ENCODE measurements at places on chromosomes 4 and X.

GRCh38 chrX:17718649-17719165 is 18.6 kb upstream of the SCML1 start:
- peaks cover 8% of the 10 kb centered on the region for H3K27me3 ChIP-seq
- no peak for DNase-seq
- H3K36me3 ChIP-seq: no peaks in the 10 kb centered on the region
- no peak overlapping the region for H3K4me3 ChIP-seq

DNA sequence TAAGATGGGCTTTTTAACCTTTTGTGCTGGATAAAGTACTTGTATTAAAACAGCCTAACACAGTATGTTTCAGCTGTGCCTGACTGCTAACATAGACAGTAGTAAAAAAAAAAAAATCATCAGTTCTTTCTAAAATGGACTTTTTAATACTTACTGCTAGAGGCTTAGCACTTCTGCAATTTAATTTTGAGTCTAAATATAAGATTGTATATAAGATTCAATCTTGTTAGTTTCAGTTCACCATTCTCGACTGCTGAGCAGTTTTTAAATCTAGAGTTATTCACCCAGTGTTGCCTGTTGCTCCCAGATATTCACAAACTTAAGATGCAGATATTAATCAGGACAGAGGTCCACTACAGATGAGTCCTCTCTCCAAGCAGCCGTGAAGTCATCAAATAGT is 6.8 kb downstream of the PLA2G12A start:
- no peak overlapping the region for H3K27ac ChIP-seq
- H3K4me1 ChIP-seq: peaks cover 4% of the 10 kb centered on the region
- no peaks in the 10 kb centered on the region for H3K27me3 ChIP-seq
- peaks cover 21% of the 10 kb centered on the region for H3K36me3 ChIP-seq

GRCh38 chrX:23720117-23720677 is 22.9 kb downstream of the ACOT9 start:
- no peaks in the 10 kb centered on the region for H3K4me1 ChIP-seq
- H3K4me3 ChIP-seq: no peak overlapping the region
- H3K36me3 ChIP-seq: peaks cover 14% of the 10 kb centered on the region
- H3K27ac ChIP-seq: no peak overlapping the region
- no peaks in the 10 kb centered on the region for H3K27me3 ChIP-seq

DNA sequence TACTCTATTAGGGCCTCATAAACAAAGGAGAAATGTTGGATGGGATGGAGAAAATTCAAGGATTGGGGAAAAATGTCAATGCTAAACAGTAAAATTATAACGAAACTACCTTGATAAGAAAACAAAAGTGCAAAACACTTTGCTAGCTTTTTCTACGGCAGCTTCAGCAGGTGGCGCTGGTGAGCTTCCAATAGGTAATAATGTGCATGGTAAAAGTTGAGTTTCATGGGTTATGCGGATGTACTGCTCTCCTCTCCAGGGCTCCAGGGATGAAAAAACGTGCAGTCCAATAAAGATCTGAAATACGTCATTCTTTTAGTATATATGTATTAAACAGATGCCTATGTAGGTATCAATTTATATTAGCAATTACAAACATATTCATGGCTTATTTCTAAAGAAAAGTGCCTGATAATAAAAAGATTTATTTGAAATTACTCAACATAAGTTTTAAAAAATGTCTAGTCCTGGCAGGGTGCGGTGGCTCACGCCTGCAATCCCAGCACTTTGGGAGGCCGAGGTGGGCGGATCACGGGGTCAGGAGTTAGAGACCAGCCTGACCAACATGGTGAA is 239.6 kb downstream of the GRXCR1 start:
- H3K27ac ChIP-seq: no peak overlapping the region
- H3K27me3 ChIP-seq: no peaks in the 10 kb centered on the region
- no peaks in the 10 kb centered on the region for H3K4me1 ChIP-seq
- no peak overlapping the region for H3K4me3 ChIP-seq

DNA sequence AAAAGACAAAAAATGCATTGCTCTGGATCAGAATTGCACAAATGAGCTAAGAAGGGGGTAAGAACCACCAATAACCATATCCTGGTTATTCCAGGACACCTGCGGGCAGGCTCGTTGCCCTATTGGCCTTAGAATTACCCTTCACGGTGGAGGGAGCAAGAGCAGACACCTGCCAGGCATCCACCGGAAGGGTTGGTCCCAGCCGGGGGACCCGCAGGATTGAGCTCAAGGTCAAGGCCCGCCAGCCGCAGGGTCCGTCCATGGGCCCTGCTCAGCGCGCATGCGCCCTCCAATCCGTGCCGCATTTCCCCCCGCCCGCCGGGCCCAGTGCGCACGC is 575 bp downstream of the SLC25A6 start:
- DNase-seq: peak; percentile 92
- peak overlapping the region; percentile 90 for H3K4me3 ChIP-seq
- peak overlapping the region; percentile 97 for H3K27ac ChIP-seq
- no peaks in the 10 kb centered on the region for H3K27me3 ChIP-seq
- peaks cover 64% of the 10 kb centered on the region for H3K4me1 ChIP-seq

DNA sequence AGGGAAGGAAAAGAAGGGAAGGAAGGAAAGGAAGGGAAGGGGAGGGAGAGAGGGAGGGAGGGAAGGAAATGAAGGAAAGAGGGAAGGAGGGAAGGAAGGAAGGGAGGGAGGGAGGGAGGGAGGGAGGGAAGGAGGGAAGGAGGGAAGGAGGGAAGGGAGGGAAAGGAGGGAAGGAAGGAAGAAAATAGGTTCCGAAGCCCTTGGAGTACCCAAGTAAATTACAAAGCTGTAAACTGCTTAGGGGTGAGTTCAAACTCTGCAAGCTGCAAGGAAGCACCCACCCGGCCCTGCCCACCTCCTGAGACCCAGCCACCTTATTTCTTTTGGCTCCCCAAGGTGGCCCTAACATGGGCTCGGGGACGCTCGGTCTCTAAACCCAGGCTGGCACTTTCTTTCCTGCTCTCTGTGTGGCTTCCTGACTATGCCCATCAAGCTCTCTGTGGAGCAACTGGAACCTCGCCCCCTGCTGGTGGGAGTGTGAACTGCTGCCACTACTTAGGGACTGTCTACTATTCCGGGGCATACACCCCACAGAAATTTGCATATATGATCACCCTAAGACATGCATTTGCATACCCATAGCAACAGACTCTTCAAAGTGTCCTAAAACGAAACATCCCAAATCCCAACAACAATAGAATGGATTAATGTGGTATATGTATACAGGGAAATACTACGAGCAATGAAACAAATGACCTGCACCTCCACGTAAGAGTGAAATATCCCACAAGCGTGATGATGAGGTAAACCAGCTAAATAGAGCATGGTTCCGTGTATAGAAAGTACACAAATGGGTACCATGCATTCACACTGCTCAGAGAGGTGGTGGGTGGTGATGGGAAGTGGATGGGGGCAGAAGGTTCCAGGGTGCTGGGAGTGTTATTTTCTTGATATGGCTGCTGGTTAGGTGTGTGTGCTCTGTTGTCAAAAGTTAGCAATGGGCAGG is 151.7 kb upstream of the TBL1X start:
- H3K4me1 ChIP-seq: peaks cover 12% of the 10 kb centered on the region
- no peaks in the 10 kb centered on the region for H3K36me3 ChIP-seq
- no peak overlapping the region for H3K4me3 ChIP-seq
- DNase-seq: peak; percentile 67
- peaks cover 10% of the 10 kb centered on the region for H3K27me3 ChIP-seq

Data from activated naive CD4-positive, alpha-beta T cell treated with anti-CD3 and anti-CD28 coated beads, Interleukin-2, amount 10 ng/mL, durations not matched to agents 7 days and 5 days (primary cell).